NB4 (cell line): ENCODE measurements at places on chromosomes 16 and 17.

- peak; percentile 37 for DNase-seq
These were observed 309.4 kb downstream of the SEC14L1 start for GRCh38 chr17:77449908-77450741.

DNA sequence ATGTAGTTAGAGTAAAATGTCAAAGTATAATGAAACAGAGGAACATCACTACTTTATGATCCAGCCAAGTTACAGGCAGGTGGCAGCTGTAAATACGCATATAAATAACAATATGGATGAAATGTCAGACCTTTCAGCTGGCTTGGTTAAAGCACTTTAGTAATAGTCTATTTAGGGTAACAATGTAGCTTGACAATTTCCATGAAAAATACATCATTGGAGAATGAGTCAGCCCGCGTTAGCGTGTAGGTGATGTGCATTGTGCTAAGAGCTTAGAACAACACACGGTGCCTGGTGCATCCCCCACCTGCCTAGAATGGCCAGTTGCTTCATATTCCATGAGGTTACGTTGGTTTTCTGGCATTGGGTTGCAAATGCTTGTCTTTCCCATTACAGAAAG is 119.4 kb downstream of the RBFOX1 start:
- no peak for DNase-seq

- no peak for DNase-seq
These were observed 809 bp upstream of the RAB34 start for GRCh38 chr17:28718333-28719020.

- DNase-seq = peak; percentile 17
These were observed 89.0 kb upstream of the DNAH17 start for GRCh38 chr17:78665952-78666920.

GRCh38 chr16:67034487-67034886 is 5.5 kb downstream of the CBFB start:
- DNase-seq = no peak

- DNase-seq = no peak
These were observed 44.2 kb downstream of the SNX20 start for GRCh38 chr16:50636753-50637374.

DNA sequence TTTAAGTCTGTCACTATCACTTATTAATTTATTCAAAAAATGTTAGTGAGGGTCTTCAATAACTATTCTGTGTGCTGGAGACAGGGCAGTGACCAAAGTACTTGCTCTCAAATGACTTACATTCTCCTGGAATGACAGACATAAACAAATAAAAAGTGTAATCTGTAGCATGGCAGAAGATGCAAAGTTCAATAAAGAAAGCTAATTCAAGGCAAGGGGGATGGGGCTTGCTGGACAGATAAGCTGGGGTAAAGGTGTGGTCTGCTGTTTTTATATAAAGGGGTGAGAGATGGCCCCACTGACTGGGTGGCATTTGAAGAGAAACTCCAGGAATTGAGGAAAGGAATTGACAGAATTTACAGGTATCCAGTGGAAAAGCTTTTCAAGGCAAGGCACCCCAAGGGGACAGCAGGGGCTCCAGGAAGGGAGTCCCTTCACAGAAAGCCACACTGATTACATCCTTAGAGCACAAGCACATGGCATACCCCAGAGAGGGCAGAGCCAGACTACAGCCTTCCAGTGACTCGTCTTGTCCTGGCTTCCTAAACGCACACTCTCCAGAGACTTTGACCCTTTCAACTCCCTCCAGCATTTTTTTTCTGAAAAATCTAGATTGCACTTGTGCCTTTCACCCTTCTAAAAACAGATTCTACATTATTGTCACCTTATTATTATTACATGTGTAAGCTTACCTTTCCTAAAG is 123.7 kb upstream of the HS3ST3A1 start:
- DNase-seq = peak; percentile 36

- no peak for DNase-seq
These were observed 27.8 kb downstream of the GPR139 start for GRCh38 chr16:20045886-20046285.

GRCh38 chr16:14155572-14156190 is 84.6 kb downstream of the MRTFB start:
- DNase-seq = no peak

- no peak for DNase-seq
These were observed 112.0 kb upstream of the CDC42EP4 start for GRCh38 chr17:73423806-73424205.

DNA sequence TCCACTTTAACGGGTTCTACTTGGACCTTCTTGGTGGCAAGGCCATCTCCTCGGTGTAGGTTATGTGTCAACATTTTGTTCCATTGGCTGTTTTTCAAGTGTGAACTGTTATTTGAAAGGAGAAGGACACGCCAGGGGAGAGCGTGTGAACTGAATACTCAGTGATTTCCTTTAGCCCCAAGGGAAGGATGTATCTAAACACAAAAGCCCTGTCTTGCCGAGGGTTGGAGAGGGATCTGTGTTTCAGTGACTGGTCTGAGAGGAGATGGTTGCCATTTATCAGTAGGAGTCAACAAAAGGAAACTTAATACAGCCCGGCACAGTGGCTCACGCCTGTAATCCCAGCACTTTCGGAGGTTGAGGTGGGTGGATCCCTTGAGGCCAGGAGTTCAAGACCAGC is 50.0 kb downstream of the USP10 start:
- DNase-seq = no peak

DNA sequence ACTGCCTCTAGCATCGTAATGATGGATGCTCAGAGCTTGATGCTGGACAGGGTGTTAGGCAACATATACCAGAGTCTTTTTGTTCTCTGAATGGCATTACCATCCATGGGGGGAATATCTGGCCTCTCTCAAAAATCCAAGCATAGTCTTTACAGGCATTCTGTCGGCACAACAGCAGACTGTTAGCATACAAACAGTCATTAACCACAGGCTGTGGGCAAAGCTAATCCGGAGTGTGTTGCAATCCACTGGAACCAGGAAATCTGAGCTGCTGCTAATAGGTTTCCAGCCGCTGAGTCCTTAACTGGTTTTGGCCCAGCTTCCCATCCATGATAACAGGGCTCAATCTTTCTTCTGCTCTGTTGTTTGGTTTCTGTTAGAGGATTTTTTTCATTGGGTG is 371.9 kb downstream of the HS3ST3B1 start:
- peak; percentile 88 for DNase-seq

- no peak for DNase-seq
These were observed 484.2 kb upstream of the SOX9 start for GRCh38 chr17:71636644-71637043.

DNA sequence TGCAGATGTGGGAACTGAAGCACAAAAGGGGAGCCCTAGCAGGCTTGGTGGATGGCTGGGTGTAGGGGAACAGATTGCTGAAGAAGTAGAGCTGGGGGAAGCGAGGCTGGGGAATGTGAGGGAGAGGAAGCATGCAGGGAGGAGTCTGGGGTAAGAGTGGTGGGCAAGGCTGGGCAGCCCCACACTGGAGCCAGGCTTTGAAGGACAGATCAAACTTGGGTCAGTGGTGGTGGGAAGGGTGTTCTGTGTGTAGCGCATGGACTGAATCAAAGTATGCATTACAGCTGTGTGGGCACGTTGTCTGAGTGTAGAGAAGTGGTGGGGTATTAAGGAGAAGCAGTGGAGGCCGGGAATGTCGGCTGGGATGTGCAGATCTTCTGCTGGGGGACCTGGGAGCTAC is 116.0 kb downstream of the CYLD start:
- DNase-seq = no peak

GRCh38 chr17:19743101-19744100 is 4.7 kb downstream of the ALDH3A1 start:
- no peak for DNase-seq

GRCh38 chr17:64739316-64740058 is 77.4 kb upstream of the SMURF2 start:
- DNase-seq = no peak

DNA sequence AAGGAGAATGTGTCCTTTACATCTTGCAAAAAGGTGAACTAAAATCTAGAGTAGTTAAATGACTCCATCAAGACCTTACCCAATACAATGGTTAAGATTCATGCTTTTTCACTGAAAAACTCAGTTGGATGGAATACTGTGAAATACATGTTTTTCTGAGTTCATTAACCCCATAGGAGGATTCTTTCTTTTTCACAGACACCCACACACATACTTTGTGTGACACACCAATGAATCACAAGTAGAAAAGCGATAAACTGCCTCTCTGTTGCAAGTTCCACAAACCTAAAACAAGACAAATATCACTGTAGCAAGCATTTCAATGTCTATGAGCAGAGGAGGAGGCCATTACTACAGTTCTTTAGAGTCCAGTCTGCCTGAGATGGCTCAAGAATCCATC is 258.8 kb upstream of the CDH5 start:
- DNase-seq = no peak

GRCh38 chr16:67294938-67295361 is 15.6 kb downstream of the PLEKHG4 start:
- DNase-seq = no peak

DNA sequence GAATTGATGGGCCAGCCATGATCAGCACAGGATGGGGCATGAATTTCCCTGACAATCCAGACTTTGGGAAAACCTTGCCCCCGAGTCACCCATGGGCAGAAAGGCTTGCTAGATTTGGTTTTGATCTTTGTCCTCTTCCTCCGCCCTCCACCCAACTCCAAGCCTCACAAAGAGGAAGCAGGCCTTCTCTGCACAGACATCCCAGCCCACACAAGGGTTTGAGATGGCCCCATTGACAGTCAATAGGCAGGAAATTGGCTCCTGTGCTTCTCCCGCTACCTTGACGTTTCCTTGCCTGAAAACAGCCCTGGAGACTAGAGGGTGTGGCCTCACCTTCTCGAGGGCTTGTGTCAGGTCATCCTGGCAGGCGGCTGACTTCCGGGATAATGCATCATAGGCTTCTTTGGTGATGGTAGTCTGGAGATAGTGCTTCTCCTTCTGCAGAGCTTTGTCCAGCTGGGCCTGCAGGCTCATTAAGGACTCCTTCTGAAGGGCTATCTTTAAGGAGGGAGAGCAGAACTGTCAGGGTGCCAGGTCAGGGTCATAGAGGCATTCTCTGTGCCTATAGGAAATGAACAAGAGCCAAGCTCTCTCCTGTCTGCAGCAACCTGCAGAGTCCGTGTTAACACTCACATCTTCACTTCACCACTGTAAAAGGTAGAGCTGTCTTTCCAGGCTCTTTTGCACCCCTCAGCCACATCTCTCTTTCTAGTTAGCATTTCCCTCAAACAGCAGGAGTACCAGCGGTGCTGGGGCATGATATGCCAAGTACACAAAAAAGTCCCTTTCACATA is 32.2 kb downstream of the DHX38 start:
- DNase-seq = peak; percentile 19

DNA sequence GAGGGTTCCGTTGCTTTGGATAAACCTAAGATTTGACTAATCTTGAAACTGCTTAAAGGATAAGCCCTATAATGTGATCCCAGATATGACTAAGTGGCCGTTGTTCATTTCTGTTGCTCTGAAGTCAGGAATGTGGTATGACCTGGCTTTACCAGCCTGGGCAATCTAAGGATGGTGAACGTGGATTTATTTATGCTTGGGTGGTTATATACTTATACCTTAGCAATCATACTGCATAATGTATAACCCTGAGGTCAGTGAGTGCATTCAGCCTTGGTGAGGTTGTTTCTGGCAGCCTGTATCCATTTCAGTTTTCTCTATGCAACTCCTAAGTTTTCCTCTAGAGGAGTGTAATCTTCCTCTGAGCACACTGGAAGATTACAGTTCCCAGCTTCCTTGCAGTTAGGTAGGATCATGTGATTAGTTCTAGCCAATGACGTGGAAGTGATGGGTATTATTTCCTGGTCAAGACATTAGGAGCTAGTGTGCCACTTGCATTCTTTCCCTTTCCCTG is 41.9 kb downstream of the FTO start:
- no peak for DNase-seq

DNA sequence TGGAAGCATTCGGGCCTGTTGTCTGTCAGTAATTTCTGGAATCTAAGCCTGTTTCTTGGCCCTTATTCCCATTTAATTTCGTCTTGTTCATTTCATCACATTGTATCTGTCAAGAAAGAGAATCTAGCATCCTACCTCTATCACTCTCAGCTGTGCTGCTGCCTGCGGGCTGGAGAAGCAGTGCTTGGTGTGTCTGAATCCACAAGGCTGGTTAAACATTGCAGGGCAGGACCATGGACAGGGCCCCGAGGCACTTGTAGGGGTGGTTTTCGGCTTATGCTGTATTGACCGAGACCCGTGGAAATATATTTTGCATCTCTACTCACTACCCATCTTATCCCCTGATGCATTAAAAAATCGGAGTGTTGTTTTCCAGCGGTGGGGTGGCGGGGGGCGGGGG is 3.1 kb downstream of the RAB11FIP4 start:
- DNase-seq = peak; percentile 79

DNA sequence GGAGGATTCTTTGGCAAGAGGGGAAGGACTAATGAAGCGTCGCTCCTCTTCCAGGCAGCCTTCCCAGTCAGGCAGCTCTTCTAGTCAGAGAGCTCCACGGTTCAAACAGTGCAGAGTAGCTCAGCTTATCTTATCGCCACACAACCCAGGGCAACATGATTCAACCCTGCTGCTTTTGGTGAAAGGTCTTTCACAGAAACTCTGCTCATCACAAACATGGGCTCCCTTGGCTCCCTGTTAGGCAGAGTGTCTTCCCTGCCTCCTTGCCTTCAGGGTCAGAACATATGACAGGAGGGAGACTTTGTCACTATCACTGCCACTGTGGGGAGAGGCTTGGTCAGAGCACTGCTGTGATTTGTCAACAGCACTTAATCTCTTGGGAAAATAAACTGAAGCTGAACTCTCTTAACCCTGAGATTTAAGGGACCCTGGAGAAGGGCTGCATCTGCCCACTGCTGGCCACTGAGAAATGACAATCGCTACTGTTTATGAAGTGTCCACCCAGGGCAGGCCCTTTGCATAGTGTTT is 6.9 kb upstream of the SLC13A2 start:
- DNase-seq = no peak

GRCh38 chr17:7589204-7589868 is 558 bp downstream of the SOX15 start:
- no peak for DNase-seq

DNA sequence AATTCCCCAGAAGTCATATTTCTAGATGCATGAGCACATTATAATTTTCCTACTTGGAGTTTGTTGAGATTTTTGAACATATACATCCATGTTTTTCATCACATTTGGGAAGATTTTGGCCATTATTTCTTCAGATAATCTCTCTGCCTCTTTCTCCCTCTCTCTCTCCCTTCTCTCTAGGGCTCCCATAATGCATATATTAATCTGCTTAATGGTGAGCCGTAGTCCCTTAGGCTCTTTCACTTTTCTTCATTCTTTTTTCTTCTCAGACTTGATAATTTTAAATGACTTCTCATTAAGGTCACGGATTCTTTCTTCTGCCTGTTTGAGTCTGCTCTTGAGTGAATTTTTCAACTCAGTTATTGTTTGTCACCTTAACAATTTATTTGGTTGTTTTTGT is 101.5 kb downstream of the IRX3 start:
- DNase-seq = no peak
